ENCODE measurements at places on chromosomes 5 and 9.
A peak's percentile ranks its signal among the peaks of the same experiment; 100 is the strongest.

DNA sequence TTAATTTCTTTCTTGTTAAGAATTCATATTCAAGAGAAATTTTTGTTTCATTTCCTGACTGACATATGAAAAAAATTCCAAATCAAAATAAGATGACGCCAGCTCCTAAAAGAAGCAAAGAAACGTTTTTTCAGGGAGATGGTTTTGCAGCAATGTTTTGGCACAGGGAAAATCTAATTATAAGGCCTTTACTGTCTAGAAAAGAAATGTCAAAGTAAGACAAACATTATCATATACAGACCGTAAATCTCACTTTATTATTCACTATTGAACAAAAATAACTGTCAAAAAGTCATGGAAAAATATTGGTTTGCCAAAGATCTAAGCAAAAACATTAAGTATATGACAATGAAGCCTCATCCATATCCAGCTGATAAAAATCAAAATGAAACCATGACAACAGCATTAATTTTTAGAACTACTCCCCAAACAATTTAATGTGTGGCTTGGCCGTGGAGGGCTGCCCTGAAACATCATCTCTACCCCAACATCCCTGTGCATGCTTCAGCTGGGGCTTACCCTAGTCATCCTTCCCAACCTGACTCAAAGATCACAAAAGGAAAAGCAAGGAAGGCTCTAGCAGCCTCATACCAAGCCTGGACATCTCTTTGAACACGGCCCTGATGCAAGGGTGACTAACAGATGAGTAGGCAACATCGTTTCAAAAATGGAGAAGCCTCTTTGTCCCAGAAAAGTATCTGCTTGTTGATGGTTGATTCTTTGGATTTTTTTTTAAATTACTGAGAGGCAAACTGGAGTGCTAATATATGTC lies 95.6 kb downstream of the ARSB start:
- DNase-seq = no peak

GRCh38 chr5:139711906-139712224 lies 63.7 kb downstream of the CXXC5 start:
- peak; percentile 65 for DNase-seq

GRCh38 chr9:105073147-105073546 lies 145.2 kb upstream of the ABCA1 start:
- no peak for DNase-seq

- DNase-seq = no peak
Observed at GRCh38 chr9:3750321-3750720, 224.5 kb upstream of the RFX3 start.

- no peak for DNase-seq
Observed at GRCh38 chr9:114856215-114856941, 50.5 kb upstream of the TNFSF15 start.

DNA sequence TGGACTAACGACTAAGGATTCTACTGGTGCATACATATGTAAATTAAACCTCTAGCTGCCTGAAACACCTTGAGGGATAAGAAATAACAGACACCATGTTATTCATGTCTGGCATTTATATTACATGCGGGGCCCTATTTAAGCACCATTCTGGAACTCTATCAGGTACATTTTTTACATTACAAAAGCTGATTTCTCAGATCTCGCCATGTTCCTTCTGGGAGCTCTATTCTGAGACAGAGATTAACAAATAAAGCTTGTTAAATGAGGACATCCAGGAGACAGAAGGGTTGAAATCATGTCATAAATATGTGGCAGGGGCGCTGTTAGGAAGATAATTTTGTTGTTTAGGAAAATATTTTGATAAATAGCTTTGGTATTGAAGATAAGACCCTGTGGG lies 93.4 kb upstream of the SLIT3 start:
- DNase-seq = no peak

GRCh38 chr9:21988056-21988990 lies 5.9 kb downstream of the CDKN2A start:
- no peak for DNase-seq

- DNase-seq = no peak
Observed at GRCh38 chr5:98581112-98581997, 192.1 kb upstream of the RGMB start.

DNA sequence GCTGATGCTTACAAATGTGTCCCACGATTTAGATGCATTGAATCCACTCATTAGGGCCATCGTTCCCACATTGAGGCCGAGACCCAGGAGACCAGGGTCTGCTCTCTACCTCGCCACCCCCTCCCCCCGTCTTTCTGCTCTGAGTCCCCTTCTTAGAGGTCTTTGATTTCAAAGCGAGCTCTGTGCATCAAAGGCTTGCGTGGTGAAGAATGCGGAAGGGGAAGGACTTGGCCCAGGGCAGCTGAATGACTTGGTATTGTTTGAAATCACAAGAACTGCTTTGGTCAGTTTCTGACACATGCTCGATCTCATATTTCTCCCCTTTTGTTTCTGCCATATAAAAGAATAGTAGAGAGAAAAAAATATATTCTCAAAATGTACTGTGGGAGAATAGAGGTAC lies 78.3 kb upstream of the IRX1 start:
- DNase-seq = no peak

- no peak for DNase-seq
Observed at GRCh38 chr5:151692312-151692711, 5.6 kb upstream of the SPARC start.
